ENCODE measurements at places on chromosomes 13 and 19. TPM values are rescaled to one million over a fixed set of nuclear protein-coding genes. Genes with fewer than 3 reads are reported as not detected.

GRCh38 chr13:44919104-44919804, 70.0 kb downstream of the NUFIP1 start:
- peak overlapping the region; percentile 71 for H3K4me3 ChIP-seq
- no peak for DNase-seq
- peak overlapping the region; percentile 79 for H3K27ac ChIP-seq
- H3K27me3 ChIP-seq: no peaks in the 10 kb centered on the region
- no peaks in the 10 kb centered on the region for H3K4me1 ChIP-seq
- H3K36me3 ChIP-seq: no peaks in the 10 kb centered on the region

GRCh38 chr19:38650911-38651584, 3.6 kb downstream of the ACTN4 start:
- H3K36me3 ChIP-seq: no peaks in the 10 kb centered on the region
- H3K27ac ChIP-seq: no peak overlapping the region
- peak overlapping the region; percentile 7 for H3K4me3 ChIP-seq
- DNase-seq: no peak

DNA sequence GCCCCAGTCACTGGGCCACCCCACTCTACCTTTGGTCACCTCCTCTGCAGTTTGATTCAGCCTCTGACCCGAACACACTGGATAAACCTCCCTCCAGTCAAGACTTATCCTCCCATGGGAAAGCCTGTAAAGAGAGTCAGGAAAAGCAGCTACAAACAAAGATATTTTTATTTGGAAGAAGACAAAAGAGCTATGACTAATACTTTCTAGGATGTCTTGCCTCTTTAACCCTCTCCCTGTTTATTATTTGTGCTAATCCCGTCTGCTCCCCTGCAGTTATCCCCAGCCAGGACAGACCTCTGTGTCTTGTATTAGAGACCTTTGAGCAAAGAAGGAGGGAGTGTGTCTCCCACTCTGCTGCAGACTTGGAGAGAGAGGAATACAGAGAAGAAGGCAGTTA, 178.3 kb downstream of the EFNB2 start:
- H3K36me3 ChIP-seq: no peaks in the 10 kb centered on the region
- DNase-seq: no peak
- H3K27me3 ChIP-seq: no peaks in the 10 kb centered on the region
- H3K27ac ChIP-seq: no peak overlapping the region

SPACA4 gene
- not detected for total RNA-seq

LRG1 gene
- 0.36 TPM for total RNA-seq

Measured in H1 (cell line).